Suppressor macrophage (primary cell): ENCODE measurements at places on chromosomes 6 and 20.

GRCh38 chr20:34075647-34076046 lies 36.4 kb downstream of the EIF2S2 start:
- no peak for DNase-seq

- no peak for DNase-seq
Measured at GRCh38 chr6:16295060-16295459, 56.7 kb downstream of the GMPR start.

DNA sequence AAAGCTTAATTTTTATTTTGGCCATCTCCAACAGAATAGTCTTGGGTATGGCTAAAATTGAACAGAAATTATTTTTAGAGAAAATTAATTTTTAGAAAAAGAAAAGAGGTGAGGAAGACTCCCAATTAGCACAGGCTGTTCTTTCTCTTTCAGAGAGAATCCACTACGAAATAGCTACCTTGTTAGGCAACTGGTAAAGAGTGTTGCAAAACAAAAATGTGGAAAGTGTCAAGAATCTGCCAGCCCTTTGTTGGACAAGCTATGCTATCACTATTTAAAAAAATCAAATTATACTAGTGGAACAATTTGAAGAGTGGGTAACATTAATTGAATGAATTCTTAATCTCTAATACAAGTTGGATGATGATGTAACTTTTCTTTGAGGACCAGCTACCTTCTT lies 19.2 kb upstream of the ZSCAN9 start:
- DNase-seq = no peak

- no peak for DNase-seq
Measured at GRCh38 chr20:51653226-51653625, 110.7 kb upstream of the NFATC2 start.

- DNase-seq = no peak
Measured at GRCh38 chr6:104788400-104788799, 71.3 kb downstream of the HACE1 start.

- no peak for DNase-seq
Measured at GRCh38 chr6:167684276-167685104, 142.2 kb upstream of the AFDN start.

DNA sequence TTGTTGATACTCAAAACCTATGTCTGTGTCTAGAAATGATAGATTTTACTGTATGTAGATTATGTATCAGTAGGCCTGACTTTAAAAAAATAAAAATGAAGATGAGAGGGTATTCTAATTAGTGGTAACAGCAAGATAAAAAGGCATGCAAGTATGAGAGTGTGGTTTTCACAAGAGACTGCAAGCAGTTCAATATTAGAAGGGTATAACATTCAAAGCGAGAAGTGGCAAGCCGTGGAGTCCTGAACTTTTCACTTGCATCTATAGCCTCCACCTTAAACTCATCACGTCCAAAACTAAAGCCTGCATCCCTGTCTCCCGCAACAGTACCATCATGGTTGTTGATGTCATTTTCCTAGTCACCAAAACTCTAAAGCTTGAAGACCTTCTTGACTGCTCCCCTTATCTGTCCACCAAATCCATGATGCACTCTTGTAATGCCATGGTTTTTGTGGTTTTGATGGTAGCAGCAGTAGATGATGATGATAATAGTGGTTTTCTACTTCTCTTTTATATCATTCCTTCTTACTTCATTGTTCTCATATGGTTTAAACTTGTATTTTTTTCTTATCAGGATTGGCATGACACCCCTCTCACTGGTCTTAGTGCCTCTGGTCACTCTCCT lies 9.2 kb upstream of the CGA start:
- DNase-seq = no peak

- DNase-seq = no peak
Measured at GRCh38 chr6:42095094-42095493, 44.8 kb downstream of the TAF8 start.

- DNase-seq = peak; percentile 38
Measured at GRCh38 chr20:58892141-58892931, 39.8 kb downstream of the GNAS start.

DNA sequence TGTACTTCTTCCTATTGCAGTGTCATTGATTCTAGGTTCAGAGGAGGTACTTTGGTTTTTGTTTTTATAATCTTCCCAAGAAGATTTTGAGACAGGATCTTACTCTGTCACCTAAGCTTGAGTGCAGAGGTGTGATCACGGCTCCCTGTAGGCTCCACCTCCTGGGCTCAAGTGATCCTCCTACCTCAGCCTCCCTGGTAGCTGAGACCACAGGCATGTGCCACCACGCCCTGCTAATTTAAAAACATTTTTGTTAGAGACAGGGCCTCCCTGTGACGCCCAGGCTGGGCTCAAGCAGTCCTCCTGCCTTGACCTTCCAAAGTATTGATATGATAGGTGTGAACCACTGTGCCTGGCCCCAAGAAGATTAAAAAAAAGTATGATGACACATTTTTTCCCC lies 3.4 kb upstream of the SLC17A5 start:
- DNase-seq = no peak

- DNase-seq = no peak
Measured at GRCh38 chr20:49282584-49283171, 4.8 kb upstream of the ZNFX1 start.

GRCh38 chr20:56952258-56953047 lies 314.0 kb downstream of the BMP7 start:
- no peak for DNase-seq

- no peak for DNase-seq
Measured at GRCh38 chr6:113651120-113651519, 206.0 kb upstream of the MARCKS start.

DNA sequence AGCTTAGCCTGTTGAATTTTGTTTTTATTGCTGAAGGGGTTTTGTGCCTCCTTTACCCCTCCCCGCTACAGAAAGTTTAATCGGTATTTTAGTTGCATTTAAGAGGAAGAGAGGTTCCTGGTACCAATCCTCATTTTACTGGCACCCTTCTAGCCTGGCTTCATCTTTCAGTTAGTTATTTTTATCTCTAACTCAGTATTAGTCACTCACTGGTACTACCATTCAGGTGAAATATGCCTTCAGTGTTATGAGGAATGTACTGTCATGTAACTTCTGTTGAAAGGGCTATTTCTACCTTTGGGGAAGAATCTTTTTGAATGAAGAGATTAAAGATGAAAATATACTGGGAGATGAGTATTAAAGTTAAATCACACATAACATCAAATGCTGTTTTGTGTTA lies 211.8 kb downstream of the CDKAL1 start:
- DNase-seq = no peak

DNA sequence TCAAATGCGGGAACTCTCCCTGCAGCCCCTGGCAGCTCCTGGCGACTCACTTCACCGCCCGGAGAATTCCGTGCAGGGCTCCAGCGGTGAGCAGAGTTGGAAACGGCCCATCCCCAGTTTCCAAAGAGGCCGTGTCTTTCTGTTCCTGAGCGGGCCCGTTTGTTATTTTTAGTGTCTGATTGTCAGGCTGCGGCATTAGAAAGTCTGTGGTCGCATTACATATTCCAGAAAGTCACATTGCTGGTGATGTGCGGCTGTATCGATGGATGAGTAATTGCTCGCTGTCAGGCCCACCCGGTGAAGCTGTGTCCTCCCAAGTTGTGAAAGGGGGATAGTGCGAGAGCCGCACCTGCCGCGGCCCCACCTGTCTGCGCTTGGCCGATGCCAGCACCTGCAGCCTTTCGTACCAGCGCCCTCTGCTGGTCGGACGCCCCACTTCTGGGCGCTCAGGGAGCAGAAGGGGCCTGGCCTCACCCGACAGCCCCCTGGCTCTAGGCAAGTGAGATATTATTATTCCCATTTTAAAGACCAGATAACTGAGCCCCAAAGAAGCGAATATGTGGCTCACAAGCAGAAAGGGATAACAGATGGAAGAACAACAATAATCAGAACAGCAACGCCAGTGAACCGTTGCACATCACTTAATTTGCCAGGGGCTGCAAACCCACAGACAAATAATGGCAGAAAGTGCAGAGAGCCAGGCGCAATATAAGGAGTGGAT lies 244.9 kb downstream of the TSHZ2 start:
- DNase-seq = peak; percentile 38

GRCh38 chr20:24952376-24953208 lies 3.5 kb downstream of the CST7 start:
- no peak for DNase-seq

GRCh38 chr20:53162251-53162835 lies 190.2 kb downstream of the TSHZ2 start:
- peak; percentile 14 for DNase-seq

DNA sequence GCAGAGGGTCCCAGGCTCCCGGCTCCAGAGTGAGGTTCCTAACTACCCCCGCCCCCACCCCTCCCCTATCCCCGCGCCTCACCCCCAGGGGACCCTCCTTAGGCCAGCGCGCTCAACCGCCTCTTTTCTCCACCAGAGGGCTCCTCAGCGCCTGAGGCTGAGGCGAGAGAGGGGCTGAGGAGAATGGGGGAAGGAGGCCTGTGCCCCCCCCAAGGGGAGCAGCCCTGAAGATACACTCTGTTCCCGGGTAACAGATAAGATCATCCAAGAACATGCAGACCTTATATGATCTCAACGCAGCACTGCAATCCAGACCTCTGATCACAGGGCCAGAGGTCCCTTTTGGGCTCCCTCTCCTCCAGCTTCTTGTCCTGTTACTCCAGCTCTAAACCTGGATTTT lies 43.3 kb upstream of the MRPS10 start:
- peak; percentile 7 for DNase-seq

GRCh38 chr6:87945181-87945580 lies 102.5 kb upstream of the SPACA1 start:
- no peak for DNase-seq

DNA sequence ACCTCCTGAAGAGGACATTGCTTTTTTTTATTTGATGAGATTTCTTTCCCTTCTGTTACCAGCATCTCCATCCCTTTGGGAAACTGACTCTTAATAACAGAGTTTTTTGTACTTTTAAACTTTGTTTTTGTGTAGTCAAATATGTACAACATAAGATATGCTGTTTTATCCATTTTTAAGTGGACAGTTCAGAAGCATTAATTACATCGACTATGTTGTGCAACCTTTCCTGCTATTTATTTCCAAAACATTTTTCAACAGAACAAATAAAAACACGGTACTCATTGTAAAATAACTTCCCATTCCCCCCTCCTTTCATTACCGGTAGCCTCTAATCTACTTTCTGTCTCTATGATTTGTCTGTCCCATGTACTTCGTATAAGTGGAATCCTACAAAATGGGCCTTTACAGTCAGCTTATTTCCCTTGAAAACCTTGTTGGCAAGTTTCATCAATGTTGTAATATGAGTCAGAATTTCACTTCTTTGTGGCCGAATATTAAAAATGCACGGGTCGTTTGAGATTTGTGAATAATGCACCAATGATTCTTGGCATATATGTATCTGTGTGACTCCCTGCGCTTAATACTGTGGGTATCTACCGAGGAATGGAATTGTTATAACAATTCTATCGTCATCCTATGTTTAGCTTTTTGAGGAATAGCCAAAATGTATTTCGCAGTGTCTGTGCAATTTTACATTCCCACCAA lies 11.1 kb upstream of the RIPK1 start:
- no peak for DNase-seq

- no peak for DNase-seq
Measured at GRCh38 chr6:159676890-159677505, 16.0 kb downstream of the SOD2 start.

GRCh38 chr6:45900808-45901752 lies 114.6 kb downstream of the CLIC5 start:
- peak; percentile 14 for DNase-seq

- DNase-seq = no peak
Measured at GRCh38 chr6:137893726-137894125, 26.7 kb downstream of the TNFAIP3 start.

DNA sequence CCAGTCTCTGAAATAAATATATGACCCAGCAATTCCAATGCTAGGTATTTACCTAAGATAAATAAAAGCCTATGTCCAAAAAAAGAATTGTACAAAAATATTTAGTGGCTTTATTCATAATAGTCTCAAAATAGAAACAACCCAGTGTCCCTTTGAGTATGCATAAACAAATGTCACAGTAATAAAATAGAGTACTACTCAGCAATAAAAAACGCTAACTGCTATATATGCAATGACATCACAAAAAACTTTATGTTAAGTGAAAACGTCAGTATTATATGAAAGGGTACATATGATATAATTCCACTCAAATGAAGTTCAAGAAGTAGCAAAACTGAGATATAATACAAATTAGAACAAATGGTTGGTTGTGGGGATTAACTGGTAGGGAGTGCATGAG lies 286.5 kb upstream of the MAN1A1 start:
- no peak for DNase-seq

DNA sequence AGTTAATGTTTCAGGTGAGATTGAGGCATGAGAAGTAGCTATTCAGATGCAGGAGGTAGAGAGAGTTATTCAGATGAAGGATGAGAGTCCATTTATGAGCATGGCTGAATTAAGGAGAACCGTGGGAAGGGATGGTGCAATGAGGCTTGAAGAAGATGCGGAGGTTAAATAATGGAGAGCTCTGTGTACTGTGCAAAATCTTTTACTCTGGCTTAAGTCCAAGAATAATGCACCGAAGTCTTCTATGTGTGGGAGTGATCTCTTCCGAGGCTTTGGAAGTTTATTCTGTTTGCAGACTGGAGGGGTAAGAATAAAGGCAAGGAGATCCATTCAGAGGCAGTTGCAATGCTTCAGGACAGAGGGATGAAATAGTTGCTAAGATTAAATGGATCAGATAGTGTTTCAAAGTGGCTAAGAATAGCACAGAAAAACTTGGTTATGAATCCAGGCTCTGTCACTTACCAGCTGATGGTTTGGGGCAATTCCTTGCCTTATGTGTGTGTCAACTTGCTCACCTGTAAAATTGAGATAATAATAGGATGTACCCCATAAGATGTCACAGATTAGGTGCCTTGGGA lies 467.1 kb downstream of the HDGFL1 start:
- no peak for DNase-seq

DNA sequence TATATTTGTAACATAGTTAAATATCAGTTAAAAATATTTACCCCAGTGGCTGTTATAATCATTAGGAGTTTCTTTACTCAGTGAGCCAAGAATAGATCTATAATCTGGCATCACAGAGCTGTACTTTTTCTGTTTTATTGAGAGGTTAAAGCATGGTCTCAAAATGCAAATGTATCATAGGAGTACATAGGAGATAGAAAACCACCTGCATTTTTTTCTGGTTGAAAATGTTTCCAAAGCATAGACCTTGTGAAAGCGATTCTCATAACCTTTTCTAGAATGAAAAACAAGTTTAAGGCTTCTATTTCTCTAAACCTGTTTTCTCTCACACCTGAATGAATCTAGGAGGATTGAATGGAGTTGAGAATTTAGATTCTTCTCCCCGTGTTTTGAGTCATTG lies 14.4 kb downstream of the KCNQ5 start:
- DNase-seq = no peak

DNA sequence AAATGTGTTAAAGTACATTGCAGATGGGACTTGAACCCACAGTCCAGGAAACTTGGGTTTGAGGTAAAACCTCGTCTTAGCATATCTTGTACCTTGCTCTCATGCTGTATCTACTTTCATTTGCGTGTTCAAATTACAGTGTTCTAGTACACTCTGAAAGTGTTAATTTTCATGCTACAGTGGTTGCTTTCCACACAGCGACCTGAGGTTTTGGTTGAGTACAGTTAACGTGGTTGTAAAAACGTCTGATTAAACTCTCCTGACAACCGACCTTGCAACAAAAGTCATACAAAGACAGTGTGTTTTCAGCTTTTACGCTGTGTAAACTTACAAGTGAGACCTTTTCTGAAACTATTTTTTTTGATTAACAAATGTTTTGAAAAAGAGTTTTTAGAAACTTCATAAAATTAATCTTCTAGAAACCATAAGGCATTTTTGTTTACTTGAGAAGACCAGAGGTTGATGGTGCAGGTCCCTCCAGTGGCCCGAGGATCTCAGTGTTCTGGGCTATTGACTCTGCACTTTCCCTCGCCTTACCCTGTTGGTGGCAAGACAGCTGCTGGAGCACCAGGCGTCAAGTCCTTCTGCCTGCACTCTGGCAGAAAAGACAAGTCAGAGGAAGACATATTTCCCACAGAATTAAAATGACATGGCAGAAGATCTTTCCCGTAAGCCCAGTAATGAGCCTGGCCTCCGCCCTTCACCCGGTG lies 334.0 kb downstream of the THBS2 start:
- DNase-seq = no peak
